ENCODE measurements at places on chromosomes 7 and 10. TPM values are rescaled to one million over a fixed set of nuclear protein-coding genes. Genes with fewer than 3 reads are reported as not detected.

Gene ZDHHC4
- 34.1 TPM for total RNA-seq

Gene LIPJ
- total RNA-seq, result 0.17 TPM

Gene TMEM196
- total RNA-seq, result not detected

Gene HMX3
- 0.26 TPM for total RNA-seq

Gene EBLN1
- total RNA-seq, result not detected

Gene PHKG1
- total RNA-seq, result 0.33 TPM

Gene HOXA5
- total RNA-seq, result 11.0 TPM

GRCh38 chr10:64041989-64042490 is 520.8 kb downstream of the REEP3 start:
- DNase-seq, result no peak

- DNase-seq, result no peak
Measured at GRCh38 chr10:89371987-89372386, 5.9 kb upstream of the IFIT1B start.

DNA sequence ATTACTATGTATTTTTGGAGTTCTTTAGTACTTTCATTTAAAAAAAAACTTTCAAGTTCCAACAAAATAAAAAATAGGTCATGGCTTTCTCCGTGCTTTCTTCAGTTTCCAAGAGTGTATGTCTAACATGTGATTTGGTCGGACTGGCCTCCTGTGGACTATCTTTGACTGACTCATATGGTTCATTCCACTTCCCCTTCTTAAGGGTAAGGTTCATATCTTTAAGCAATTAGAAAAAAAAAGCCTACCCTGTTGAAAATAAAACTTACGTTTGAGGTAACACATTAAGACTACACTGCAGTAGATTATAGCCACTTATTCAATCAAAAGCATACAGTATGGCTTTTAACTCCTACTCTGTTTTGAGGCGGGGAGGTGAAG is 112.8 kb upstream of the AHR start:
- DNase-seq, result peak; percentile 27

DNA sequence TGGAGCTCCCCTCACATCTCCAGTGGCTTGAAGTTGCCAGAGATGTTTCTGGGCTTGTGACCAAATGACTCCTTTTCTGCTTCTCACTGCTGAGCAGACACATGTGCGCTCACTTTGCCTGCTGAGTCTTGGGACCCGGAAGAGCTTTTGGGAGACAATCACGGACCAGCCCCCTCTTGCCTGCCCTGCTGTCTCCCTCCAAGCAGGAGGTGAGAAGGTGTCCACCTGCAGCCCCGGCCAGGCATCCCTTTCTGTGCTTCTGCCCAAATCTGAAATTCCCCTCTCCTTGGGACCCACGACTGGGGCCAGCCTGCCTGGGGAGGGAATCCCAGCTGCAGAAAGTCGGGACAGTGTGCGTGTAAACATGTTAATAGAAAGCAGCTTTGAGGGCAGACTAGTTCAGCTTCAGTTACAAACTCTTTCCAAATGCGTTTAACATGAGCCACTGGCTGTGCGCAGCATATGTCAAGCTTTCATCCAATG is 31.7 kb downstream of the HTRA1 start:
- no peak for DNase-seq

- DNase-seq, result no peak
Measured at GRCh38 chr10:26198119-26198518, 18.5 kb upstream of the GAD2 start.

DNA sequence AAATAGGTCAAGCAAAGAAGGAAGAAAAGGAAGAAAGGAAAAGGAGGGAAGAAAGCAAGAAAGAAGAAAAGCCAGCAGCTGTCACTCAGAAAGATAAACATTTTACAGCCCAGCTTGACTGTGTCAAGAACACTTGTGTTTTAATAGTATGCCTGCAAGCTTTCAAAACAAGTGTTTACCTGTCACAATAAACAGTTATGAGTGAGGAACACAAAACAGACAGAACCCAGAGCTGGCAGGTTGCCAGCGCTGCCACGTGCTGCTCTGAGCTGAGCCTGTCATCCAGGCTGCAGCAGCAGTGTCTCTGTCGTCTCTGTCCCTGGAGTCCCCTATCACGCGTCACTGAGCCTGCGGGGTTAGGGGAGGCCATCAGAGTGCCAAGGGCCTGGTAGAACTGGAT is 827.6 kb upstream of the AUTS2 start:
- no peak for DNase-seq
